ENCODE measurements at places on chromosomes 13 and 19.

GRCh38 chr19:11005521-11005920, 44.7 kb downstream of the SMARCA4 start:
- H3K27ac ChIP-seq: no peak overlapping the region
- H3K27me3 ChIP-seq: no peaks in the 10 kb centered on the region
- H3K4me3 ChIP-seq: no peak overlapping the region
- H3K4me1 ChIP-seq: no peaks in the 10 kb centered on the region
- DNase-seq: no peak

GRCh38 chr19:19185853-19186740, 5.9 kb downstream of the BORCS8 start:
- no peaks in the 10 kb centered on the region for H3K27me3 ChIP-seq
- no peak overlapping the region for H3K27ac ChIP-seq
- H3K4me1 ChIP-seq: peaks cover 22% of the 10 kb centered on the region
- peaks cover 36% of the 10 kb centered on the region for H3K36me3 ChIP-seq
- H3K4me3 ChIP-seq: no peak overlapping the region

GRCh38 chr13:43107780-43108179, 84.4 kb downstream of the DNAJC15 start:
- H3K27me3 ChIP-seq: no peaks in the 10 kb centered on the region
- no peaks in the 10 kb centered on the region for H3K4me1 ChIP-seq
- H3K4me3 ChIP-seq: no peak overlapping the region
- H3K36me3 ChIP-seq: no peaks in the 10 kb centered on the region

- H3K4me3 ChIP-seq: peak overlapping the region; percentile 59
- peaks cover 36% of the 10 kb centered on the region for H3K4me1 ChIP-seq
- peak; percentile 69 for DNase-seq
- peak overlapping the region; percentile 90 for H3K27ac ChIP-seq
- H3K27me3 ChIP-seq: peaks cover 9% of the 10 kb centered on the region
Measured at GRCh38 chr19:13100031-13100588, 2.5 kb downstream of the LYL1 start.

DNA sequence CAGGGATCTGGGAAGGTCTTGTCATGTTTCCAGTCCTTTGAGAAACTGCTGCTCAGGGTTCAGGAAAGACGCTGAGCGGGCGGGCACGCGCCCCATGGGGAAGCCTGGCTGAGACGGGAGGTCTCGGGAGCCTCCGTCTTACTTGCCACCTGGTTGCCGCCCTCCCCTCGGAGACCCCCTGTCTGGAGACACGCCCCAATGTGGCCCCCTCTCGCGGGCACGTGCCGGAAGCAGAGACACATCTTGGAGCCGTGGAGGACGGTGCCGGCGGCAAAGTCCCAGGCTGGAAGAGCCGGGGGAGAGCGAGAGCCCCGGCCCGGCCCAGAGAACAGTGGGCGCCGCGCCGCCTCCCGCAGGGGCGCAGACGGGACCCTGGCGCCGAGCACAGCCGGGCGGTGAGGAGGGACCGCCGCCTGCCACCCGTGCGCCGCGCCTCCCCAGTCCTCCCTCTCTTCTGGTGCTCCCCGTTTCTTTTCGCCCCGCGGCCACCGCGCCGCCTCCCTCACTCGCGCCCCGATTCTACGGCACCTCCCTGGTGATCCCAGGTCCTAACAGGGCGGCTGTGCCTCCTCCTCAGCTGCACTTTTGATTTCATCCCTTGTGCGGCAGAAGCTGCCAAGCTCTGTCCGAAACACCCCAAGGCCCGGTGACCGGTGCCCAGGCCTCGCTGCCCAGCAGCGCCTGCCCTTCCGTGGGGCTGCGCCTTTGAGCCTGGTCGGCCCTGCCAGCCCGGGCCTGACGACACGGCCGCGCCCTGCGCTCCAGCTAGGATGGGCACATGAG, 15.5 kb downstream of the GJB2 start:
- DNase-seq: no peak
- no peaks in the 10 kb centered on the region for H3K4me1 ChIP-seq
- no peaks in the 10 kb centered on the region for H3K36me3 ChIP-seq

DNA sequence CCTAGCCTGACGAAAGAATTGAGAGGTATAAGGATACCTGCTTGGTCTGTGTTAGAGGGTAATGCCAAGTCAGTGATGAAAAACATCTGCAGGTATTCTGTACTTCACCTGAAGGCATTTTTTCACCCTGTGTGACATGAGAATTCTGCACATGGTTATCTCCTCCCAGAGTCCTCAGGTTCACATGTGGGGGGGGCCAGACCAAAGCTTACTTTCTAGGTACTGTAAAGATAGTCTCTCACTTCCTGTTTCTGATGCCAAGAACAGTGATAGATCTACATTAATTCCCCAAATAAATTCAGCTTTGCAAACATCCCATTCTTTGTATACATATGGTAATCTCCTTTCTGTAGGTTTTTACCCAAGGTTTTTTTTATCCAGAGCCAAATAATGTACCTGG, 53.4 kb downstream of the GPC6 start:
- no peak for DNase-seq
- no peaks in the 10 kb centered on the region for H3K36me3 ChIP-seq
- no peak overlapping the region for H3K4me3 ChIP-seq
- H3K27ac ChIP-seq: no peak overlapping the region
- no peaks in the 10 kb centered on the region for H3K27me3 ChIP-seq

- peaks cover 30% of the 10 kb centered on the region for H3K4me1 ChIP-seq
- no peak overlapping the region for H3K27ac ChIP-seq
- no peaks in the 10 kb centered on the region for H3K27me3 ChIP-seq
- H3K36me3 ChIP-seq: peaks cover 49% of the 10 kb centered on the region
- DNase-seq: no peak
Measured at GRCh38 chr19:37333457-37333856, 37.4 kb upstream of the ZNF527 start.

All from DND-41 (cell line).